ENCODE measurements at places on chromosomes 11 and 22.

- DNase-seq, result peak; percentile 90
Measured at GRCh38 chr11:123640677-123641494, 13.5 kb downstream of the SCN3B start.

- no peak for DNase-seq
Measured at GRCh38 chr11:100584201-100584985, 102.7 kb upstream of the ARHGAP42 start.

GRCh38 chr11:10991393-10991792 is 133.5 kb upstream of the ZBED5 start:
- no peak for DNase-seq

DNA sequence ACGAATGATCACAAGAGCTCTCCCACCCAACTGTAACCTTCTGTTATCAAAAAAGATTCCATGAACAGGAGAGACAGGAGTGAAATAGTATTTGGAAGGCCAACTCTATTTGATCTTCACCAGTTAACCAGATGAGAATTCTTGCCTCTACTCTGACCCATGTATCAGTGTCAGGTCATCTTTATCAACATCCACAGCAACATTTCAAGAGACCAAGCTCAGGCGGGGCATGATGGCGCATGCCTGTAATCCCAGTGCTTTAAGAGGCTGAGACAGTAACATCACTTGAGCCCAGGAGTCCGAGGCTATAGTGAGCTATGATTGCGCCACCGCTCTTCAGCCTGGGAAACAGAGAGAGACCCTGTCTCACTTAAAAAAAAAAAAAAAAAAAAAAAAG is 62.3 kb downstream of the GAB2 start:
- DNase-seq, result no peak

GRCh38 chr11:95916049-95916448 is 7.9 kb downstream of the MTMR2 start:
- no peak for DNase-seq

DNA sequence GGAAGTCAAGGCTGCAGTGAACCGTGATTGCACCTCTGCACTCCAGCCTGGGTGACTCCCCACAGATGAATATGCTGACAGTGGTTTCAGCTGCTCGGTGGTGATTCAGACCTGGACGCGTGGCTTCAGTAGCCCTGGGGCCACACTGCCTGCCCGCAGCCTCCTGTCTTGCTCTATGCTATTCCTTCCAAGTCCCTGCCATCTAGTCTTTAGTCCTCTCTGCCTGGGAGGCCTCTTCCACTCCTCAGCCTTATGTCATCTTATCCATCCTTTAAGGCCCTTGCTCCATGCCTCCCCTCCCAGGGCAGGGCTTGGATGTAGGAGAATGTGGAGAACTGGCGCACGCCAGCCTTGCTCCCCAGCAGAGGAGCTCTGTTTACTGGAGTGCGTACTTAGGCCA is 23.0 kb downstream of the YDJC start:
- DNase-seq, result no peak

DNA sequence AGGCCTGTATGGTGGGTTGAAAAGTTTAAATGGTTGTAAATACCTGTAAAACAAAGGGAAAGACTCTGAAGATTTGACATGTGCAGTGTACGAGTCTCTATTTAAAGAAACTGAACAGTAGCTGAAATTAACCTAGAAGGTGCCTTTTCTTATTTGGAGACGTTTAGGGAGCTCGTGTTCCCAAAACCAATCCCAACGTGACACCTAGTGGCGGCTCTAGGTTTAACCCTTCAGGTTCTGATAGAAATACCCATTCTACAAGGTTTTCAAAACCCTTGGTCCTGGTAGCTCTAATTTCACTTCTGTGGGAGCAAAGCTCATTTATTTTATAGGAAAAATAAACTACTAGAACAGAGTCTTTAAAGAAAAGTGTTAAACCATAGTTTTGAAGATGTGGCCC is 258.3 kb downstream of the LRRC4C start:
- peak; percentile 89 for DNase-seq

GRCh38 chr22:31661851-31662667 is at the start of gene PISD:
PISD (minus strand) TSS chr22:31662215; CDS start chr22:31662208, 7 bp downstream.
- peak; percentile 99 for DNase-seq

DNA sequence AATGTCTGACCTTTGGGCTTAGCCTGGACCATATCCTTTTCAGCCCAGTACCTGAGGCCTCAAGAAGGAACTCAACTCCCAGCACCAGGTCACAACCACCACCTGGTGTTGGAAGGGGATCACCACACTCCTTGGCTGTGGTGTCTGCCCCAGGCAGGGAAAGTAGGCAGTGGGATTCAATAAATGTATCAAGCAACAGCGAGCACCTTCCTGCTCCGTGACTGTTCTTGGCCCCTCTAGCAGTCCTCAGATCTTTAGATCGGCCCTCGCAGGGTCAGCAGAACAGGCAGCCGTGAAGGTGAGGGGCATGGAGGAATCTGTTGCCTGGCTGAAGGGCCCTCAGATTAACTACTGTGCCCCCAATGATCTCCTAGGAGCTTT is 15.9 kb downstream of the ARFGAP2 start:
- no peak for DNase-seq

GRCh38 chr22:38074181-38075104 is 9.5 kb downstream of the SLC16A8 start:
- peak; percentile 94 for DNase-seq

DNA sequence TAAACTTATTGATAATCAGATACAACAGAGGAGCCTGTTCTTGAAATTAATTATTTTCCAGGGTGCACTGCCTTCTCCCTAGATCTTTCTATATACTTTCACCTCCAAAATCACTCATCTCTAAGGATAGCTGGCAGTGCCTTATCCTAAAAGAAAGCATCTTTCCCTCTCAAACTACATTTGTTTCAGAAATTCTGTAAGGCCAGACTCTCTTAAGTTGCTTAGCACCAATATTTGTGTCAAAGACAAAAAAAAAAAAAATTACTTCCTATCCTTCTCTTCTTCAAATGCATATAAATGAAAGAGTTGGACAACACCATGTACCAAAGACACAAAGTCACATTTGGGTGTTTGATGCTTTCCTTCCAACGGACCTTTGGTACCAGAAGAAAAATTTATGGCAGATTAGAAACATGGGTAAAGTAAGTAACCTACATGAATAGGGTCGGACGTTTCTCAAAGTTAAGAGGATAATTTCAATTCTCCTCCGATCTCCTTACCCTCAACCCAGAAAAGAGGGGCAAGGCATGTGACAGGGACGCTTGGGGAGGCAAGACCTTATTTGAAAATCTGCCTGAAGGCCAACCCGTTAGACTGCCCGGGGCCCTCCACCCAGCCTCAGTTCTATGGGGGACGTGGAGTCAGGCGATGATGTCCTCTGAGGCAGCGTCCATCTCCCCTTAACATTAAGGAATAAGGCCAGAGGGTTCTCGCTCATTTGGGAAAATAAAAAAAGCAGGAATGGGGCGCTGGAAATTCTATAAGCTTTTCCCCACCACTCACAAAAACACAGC is 66.3 kb downstream of the ETS1 start:
- DNase-seq, result no peak

- no peak for DNase-seq
Measured at GRCh38 chr11:111518668-111519067, 4.1 kb downstream of the HOATZ start.

DNA sequence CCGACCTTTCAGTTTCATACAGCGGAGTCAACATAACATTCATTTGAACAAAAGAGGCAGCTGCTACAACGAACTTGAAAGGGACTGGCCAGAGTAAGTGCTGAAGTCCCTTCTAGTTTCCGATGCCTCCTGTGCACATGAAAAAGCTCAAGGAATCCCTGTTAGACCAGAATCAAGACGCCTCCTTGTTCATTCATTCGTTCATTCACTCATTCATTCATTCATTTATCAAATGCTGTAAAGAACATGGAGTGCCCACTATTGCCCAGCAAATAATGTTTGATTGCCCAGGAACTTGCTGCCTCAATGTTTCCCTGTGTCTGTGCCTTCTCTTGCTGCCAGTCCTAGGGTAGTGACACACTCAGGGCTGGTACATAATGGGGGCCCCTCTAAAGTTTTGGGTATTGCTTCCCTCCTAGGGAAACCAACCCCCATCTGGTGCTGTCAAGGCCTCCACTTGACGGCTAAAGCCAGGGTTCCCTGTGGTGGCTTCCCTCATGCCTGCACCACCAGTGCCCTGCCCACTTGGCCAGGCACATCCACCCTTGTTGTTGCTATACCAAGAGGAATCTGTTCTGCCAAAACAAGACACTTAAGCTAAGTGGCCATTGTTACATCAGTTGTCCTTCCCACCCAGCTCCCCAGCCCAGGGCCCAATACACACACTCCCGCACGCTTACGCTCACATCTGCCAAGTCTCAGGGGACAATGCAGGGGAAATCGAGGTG is 3.8 kb downstream of the TMPRSS13 start:
- no peak for DNase-seq

DNA sequence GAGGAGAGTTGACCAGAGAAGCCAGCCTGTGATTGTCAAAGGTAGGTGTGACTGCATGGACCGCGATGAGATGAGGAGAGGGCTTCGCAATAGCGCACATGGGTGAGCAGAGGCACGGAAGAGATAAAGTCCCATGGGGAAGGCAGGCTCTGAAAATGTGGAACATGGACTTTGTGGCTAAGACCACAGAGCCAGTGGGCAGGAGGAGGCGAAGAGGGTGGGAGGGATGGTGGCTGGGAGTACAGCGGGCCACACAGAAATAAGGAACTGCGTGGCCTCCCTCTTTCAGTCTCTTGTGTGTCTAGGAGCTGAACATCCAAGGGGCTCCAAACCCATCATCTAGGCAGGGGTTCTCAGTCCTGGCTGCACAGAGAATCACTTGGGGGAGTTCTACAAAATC is 98.6 kb downstream of the TENM4 start:
- DNase-seq, result no peak

DNA sequence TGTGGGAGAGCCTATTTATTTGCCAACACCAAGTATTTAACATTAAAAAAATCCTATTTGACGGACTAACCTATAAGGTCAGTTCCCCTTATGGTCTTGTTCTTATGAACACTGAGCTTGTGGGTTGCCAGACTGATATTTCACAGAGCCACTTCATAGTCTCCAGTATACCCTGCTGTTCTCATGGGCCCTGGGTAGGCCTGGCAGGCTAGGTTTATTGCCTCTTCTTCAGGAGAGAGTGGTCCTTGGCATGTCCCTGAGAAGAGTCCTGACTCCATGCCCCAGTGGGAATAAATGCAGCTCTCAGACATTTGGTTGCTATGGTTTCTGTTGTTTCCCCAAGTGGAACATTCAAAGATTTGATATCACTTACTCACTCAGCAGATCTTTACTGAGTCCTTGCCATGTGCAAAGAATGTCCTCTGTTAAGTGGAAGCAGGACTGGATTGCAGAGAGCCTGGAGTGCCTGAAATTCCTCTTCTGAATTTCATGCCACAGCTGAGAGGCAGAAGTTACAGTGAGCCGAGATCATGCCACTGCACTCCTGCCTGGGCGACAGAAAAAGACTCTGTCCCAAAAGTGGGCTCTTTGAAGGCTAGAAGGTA is 15.7 kb downstream of the SLC5A1 start:
- no peak for DNase-seq

DNA sequence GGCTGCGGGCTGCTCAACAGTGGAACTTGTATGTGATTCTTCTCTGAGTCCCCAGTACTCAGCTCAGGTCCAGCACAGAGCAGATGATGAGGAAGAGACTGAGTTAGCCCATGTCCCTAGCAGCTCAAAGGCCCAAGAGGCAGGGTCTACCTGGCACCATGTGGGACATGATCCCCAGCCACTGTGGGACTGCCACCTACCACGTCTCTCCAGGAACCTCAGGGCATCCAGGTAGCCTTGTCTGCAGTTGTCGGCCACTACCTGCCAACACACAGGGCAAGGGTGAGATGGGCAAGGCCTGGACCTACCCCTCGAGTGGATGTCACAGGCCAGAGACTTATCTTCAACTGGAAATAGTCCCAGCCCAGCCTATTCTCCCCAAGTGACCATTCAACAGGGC is 4.4 kb downstream of the PNPLA5 start:
- peak; percentile 23 for DNase-seq

- DNase-seq, result no peak
Measured at GRCh38 chr22:17828502-17829080, 54.3 kb upstream of the BID start.

DNA sequence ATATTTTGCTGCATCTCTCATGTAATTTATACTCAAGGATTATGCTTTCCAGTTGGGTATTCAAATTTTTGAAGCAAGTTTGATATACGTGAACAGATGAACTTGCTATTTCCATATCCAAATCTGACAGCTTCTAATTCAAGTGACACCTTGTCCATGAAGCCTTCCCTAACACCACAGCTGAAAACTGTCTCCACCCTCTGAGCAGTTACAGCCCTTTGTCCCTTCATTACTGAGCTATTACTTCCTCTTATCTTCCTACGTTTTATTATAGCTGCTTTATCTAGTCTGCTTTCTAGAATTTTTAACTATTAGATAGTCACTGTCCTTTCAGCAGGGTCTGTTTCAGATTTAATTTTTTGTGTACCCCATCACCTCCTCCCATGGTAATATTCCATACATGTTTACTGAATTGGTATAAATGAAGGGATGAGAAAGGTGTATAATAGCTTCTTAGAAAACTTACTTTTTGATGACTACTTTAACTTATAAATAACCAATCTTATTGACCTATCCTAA is 13.3 kb upstream of the PRSS23 start:
- no peak for DNase-seq

DNA sequence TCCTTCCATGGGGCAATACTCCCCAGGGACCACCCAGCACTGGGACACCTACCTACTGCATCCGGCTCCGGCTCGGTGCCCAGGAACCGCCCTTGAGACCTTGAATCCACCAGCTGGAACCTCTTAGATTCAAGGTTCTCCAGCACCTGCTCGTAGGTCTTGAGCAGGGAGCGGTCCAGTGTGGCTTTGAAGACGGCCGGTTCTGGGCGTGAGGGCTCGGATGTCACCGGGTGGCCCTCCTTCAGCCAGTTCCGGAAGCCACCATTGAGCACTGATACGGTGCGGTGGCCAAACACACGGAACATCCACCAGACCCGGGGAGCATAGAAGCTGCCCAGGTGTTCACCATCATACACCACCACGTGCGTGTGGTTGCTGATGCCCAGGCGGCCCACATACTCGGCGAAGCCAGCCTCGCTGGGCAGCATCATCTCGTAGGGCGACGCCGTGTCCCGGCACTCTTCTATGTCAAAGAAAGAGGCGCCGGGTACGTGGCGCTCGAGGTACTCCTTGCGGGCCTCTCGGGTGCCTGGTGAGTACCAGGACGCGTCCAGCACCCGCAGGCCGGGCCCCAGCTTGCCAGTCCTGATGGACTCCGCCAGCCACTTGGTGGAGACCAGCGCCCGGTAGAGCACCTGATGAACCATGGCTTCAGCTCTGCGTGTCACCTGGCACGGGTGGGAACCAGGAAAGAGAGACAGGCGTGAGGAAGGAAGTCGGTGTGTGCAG is 997 bp downstream of the TST start:
- no peak for DNase-seq

- DNase-seq, result no peak
Measured at GRCh38 chr11:71914617-71915189, 13.7 kb downstream of the XNDC1N start.

DNA sequence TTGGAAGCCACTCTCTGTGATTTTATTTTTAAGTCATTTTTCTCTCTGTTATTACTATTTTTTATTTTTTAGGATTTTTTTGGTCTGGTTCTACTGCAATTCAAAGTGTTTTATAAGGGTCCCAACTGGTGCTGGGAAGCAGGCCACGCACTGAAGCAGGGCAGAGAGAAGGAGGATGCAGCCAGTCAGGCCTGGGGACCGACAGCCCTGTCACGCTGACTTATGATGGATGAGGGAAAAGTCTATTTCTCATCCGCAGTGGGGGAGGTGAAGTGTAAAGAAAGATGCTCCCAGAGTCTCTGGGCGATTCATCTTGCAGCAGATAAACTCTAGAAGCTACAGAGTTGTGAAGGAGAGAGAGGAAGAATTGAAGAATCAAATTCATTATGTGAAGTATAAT is 191.6 kb downstream of the NTM start:
- DNase-seq, result no peak

All from endodermal cell (in vitro differentiated cells).